ENCODE measurements at places on chromosomes 11 and 22.

- DNase-seq, result no peak
Observed at GRCh38 chr11:3134218-3134621, 30.9 kb downstream of the OSBPL5 start.

DNA sequence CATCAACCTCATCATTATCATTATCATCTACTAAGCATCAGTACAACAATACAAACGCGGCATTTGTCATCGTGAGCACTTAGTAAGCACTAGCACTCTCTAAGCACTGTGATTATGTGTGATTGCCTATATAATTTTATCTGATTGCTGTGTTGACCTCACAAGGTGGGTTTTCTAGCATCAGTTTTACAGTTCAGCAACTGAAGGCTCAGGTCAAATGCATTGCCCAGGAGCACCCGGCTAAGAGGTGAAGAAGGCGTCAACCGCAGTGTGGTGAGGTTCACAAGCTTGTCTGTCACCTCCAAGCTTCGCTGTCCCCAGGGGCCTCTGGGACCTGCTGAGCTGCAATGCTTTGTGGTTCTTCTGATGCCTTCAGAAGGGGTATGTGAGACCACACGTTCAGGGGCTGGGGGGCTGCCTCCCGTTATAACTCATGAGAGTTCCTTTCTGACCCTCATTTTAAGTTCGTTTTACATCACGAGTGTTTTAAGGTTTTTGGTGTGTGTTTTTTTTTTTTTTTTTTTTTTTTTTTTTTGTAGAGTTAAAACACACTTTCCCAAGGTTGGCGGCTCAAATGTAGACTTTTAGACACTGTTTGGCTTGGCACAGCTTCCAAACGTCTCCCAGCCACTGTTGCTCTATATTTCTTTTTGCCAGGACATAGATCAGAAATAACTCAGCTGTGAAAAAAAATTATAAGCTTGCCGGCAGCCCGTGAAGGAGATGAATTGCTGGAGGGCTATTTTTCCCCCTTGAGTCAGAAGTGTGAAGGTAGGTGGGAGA, 33.8 kb upstream of the SCUBE1 start:
- no peak for DNase-seq

DNA sequence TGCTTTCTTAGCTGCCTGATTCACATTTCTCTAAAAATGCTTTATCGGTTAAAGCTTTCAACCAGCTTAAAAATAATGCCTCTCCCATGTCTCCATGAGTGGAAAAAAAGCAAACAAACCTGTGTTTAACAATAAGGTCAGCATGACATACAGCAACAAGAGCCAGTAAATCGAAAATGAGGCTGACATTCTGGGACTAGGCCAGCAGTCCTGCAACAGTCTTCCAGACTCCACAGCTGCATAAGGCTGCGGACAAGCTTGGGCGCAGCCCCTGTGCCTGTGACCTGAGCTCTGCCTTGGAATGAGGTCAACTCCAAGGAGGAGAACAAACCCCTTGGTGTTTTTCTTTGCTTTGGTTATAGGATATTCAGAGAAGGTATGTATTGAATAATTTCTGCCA, 95.5 kb downstream of the PGR start:
- no peak for DNase-seq

GRCh38 chr11:101323997-101324396, 194.4 kb upstream of the PGR start:
- no peak for DNase-seq

- no peak for DNase-seq
Observed at GRCh38 chr11:128731041-128731663, 37.3 kb downstream of the FLI1 start.

All from AG09319 (cell line).